ENCODE measurements at places on chromosomes 2 and 18. TPM values are rescaled to one million over a fixed set of nuclear protein-coding genes. Genes with fewer than 3 reads are reported as not detected.

LTBP1 gene
- total RNA-seq, result 0.10 TPM

MALL gene
- 0.31 TPM for total RNA-seq

FEV gene
- total RNA-seq, result not detected

DSG3 gene
- not detected for total RNA-seq

TP53I3 gene
- 0.90 TPM for total RNA-seq

GALNT14 gene
- total RNA-seq, result 0.43 TPM

PLCD4 gene
- total RNA-seq, result 0.51 TPM

PKDCC gene
- total RNA-seq, result not detected

DNA sequence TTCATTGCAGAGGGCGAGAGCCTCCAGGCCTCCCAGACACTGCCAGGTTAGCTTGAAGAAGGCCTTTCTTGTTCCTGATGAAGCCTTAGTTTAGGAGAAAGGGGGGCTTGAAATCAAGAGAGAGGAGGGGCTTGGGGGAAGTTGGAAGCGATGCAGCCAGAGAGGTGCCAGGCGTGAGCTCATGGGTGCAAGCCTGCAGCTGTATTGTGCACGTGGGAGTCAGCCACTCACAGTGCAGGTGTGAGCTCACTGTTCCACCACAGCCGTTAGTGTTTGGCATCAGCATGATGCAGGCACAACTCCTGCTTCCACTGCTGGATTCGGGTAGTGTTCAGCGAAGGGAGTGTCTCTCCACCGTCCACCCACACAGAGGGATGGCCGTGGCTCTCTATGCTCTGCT is 68.4 kb upstream of the ALPP start:
- peak; percentile 70 for DNase-seq

DNA sequence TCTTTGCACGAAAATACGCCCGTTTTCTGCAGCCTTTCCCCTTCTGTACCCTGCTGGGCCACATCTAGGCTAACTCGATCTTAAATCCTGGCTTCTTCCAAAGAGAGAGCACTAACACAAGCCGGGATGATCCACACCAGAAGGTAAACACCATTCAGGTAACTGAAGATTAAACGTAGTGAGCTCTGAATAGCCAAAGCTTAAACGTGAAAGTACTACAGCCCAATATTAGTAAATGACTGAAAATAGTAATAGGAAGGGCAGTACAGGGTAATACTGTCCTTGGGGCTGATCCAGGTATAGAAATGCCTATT is 422 bp upstream of the MRPL53 start:
- no peak for DNase-seq

DNA sequence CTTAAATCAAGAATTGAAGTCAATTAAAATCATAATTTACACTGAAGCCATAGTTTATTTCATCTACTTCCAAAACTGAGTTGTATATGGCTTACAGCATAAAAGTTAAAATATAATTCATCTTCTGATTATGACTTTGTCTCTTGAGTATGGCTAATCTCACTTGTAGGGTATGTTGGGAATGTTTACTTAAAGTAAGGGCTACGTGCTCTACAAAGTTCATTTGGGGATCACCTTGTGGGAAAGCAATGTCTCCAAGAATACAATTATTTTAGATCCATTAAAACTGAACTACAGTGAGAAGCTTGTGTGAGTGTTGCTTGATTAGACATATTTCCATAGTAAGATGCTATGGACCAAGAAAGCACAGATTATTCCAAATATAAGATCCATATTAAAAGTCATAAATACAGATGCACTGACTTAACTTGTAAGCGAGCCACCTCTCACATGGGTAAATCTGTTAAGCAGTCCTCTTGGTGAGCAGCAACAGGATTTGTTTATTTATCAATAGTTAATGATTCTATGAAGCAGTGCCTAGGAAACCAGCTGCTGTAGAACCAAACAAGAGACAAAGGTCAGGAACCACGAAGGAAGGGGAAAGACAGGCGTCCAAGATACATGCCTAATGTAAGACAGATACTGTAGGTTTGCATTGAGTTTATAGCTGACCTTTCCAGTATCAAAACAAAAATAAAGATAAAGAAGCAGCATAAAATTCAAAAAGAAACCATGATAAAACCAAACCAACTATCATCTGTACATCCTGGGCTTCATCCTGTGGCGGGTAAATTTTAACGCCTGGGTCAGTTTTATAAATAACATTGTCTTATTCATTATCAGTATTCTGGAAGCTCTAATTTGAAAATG is 24.8 kb downstream of the DSG4 start:
- DNase-seq, result no peak

DNA sequence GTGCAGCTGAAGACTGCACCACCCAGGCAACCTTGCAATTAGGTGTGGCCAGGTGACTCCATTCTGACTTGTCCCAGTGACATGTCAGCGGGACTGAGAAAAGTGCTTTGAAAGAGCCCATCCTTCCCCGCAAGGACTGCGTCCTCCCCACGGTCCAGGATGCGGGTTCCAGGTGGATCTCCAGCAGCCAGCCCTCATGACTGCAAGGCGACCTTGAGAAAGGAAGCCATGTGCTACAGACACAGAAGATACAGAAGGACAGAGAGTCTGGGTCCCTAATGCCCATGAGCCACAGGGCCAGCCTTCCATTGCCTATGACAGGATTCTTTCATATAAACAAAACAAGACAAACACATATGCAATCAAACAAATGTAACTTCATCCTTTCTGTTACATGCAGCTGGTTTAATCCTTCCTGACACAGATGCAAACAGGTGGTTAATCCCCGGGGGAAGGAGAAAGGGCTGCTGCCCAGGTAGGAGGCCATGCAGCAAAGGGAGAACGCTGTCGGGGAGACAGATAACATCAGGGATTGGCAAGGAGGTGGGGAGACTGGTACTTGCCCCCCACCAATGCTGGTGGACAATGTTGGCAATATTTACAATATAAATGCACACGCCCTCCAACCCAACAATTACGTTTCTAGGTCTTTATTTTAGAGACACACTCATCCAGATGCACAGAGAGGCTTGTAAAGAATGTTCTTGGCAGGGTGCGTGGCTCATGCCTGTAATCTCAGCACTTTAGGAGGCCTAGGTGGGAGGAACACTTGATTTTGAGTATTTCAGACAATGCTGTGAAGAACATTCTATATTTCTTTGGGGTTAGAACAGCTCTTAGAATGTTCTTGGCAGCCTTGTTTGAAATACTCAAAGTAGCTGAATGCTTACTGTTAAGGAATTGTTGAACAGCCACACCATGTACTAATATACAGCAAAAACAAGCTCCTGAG is 64.8 kb downstream of the NCAPH start:
- no peak for DNase-seq

- no peak for DNase-seq
These were observed 3.9 kb downstream of the NEB start for GRCh38 chr2:151730262-151730975.

GRCh38 chr2:75801234-75801982 is 90.7 kb upstream of the GCFC2 start:
- DNase-seq, result no peak

DNA sequence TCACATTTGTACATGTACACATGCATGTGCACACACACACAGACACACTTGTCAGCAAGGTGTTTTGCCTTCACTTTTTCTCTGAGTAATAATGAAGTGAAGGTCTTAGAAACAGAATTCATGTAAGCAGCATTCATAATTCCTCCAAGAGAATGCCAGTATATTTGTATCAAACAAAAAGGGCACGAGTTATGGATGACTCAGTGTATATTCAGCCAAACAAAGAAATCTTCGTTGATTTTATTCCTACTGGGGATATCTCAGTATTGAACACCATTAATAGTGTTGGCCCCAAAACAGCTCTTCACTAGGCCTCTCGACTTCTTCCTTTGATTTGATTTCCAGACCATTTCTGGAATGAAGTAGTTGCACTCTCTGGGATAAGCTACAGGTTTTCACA is 125.3 kb downstream of the PIK3C3 start:
- DNase-seq, result no peak

DNA sequence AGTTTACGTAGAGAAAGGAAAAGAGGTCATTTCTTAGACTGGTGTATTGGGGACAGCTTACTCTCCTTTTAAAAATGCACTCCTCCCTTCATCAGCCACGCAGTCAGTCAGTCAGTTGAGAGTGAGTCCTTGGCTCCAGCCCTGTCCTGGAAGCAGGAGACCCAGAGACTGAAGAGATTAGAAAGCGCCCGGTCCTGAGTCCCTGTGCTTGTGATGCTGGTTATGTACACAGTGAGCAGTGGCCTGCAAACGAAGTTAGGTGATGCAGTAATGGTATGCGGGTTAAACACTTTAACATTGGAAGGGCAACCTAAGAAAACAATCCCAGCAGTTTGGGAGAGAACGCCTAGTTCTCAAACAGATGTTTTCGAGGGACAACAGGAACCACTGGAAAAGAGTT is 6.3 kb upstream of the ASB1 start:
- no peak for DNase-seq

- DNase-seq, result no peak
These were observed 255.1 kb downstream of the EIPR1 start for GRCh38 chr2:3122525-3122924.

DNA sequence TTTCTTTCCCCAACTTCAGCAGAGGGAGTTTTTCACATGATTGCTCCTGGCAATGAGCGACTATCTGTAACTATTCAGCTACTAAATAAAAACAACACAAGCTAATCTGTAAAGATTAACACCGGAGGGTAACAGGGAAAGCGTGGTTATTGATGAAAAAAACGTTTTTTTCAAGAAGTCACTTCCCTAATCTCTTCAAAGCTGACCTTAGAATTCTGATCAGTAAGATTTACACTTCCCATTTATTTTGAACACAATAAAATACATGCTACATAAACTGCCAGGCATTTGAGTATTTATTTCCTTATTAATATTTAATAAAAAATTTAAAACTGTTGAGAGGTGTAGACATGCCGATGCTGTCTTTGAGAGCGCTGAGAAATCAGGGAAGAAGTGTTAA is 207.4 kb upstream of the HDAC4 start:
- no peak for DNase-seq

- DNase-seq, result no peak
These were observed 38.9 kb upstream of the LPIN2 start for GRCh38 chr18:3051718-3052410.

DNA sequence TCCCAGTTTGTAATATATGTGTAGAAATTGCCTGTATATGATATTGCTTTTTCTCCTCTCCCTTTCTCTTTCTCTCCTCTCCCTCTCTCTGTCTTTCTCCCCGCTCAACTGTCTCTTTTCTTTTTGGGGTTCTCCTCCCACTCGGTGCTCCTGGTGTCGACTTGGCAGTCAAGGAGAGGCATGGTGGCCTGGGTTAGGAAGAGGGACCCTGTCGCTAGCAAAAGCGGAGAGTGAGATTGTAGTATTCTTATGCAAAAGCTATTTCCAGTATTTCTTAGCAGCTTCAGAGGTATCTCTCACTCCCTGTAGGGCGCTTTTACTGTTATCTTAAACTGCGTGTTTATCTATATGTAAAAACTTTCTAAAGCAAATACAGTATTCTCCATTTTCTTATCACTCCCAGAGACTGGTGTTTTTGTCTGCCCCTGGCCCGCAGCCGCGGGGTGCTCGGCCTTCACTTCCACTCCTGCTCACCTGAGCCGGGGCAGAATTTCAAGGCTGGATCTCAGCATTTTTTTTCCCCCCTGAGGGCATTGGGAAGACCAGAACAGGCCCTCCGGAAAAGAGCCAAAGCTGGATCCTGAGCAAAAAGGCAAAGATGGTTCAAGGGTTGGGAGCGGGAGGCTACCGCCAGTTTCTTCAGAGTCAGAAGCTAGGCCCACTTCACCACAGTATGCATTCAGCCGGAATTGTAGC is 4.3 kb downstream of the SIX3 start:
- no peak for DNase-seq

- DNase-seq, result no peak
These were observed 128.6 kb downstream of the DTNA start for GRCh38 chr18:34838669-34839068.

DNA sequence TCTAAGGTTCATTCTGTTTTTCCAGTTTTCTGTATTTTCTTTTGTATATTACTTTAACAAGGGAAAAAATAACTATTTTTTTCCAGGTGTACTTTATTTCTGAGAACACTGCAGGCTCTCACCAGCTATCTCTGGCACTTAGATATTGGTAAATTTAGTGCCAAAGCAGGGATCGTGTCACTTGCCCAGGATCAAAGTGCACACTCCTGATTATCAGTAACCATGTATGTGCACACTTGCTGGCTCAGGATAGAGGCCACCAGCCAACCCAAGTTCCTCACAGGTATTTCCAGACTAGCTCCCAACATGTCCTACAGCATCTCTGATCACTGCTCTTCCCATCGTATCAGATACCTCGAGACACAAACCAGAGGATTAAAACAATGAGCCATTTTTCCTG is 5.8 kb upstream of the FZD5 start:
- no peak for DNase-seq

DNA sequence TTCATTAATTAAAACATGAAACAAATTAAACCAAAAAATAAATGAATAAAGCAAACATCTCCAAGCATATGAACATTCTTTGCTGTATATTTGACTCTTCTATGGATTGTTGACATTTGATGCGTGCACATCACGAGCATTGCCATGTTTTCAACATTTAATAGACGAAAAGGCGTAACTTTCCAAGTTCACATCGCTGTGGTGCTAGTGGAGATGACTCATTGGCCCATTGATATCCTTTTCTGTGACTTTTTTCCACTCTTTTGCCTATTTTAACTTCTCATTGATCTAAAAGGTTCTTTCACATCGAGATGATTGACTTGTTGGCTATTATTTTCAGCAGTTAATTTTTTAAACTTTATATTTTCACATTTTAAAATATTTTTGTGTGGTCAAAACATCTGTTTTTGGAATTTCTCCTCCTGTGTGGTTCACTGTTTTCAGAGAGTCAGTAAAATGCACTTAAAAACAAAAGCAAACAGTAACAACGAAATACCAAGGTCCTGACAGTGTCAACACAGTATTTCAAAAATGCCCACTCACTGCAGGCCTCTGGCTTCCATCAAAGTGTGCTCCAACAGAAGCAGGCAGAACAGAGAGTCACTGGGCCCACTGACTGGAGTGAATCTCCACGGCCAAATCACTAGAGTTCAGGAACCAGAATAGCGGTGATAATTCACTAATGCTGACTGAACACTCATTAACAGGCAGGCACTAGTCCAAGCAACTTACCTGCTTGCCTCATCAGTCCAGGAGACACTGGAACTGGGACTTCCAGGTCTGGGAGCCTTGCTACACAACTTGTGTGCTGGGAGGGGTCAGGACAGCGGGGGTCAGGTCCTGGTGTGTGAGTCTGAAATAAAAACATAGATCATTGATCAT is 372.2 kb upstream of the SMIM21 start:
- DNase-seq, result no peak

DNA sequence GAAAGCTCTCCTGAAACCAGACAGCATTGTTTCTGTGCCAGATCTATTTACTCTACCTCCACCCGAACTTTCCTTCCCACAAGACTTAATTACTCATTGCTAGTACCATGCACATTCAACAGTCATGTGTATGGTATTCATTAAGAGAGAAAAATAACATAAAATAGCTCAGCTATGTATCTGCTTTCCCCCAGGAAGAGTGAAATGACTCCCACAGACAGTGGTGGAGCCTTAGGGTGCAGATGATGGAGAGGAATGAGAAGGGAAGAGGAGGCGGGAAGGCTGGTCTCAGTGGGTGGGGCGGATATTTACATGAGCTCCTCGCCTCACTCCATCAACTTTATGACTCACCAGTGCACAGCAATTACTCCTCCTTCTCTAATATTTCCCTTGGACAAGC is 724.5 kb downstream of the EPHA4 start:
- no peak for DNase-seq

Data from activated CD4-positive, alpha-beta memory T cell treated with anti-CD3 and anti-CD28 coated beads for 36 hours (primary cell).